ENCODE measurements at places on chromosomes 5 and 9. TPM values are rescaled to one million over a fixed set of nuclear protein-coding genes. Genes with fewer than 3 reads are reported as not detected.

OR1Q1 gene
- not detected for total RNA-seq

DNA sequence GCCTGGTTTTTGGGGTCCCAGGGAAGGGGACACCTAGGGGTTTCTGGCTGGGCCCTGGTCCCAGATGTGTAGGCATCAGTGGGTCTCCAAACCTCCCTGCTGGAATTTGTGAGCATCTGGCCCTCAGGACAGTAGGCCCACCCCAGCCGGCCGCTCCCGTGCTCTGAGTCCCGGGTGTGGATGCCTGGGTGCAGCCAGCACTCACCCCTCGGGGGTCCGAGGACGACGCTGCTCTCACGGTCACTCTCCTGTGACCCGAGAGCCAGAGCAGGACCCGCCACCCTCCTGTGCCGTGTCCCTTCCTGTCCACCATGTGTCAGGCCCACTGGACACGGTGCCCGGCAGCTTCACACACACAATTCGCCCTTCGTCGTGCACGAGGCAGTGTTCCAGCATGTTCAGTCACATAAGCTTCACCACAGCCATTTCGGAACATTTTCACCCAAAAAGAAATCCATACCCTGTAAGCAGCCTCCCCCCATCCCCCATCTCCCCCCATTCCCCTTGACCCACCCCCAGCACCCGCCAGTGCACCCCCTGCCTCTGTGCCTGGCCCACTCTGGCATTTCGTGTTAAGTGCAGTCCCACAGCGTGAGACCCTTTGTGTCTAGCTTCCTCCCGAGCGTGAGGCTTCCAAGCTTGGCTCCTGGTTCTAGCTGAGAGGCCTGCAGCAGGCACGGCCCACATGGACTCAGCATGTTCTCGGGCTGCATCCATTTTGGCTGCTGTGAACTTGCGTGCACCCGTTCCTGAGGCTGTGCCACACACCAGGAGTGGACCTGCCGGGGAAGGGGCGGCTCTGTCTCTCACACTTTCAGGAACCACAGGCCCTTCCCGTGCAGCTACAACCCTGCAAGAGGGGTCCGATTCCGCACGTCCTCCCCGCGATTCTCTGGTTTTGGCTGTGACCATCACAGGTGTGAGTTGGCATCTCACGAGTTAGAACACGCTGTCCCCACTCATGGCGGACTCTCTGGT, 40.5 kb downstream of the NKD2 start:
- no peak for DNase-seq

PCDHGA1 gene
- 0.29 TPM for total RNA-seq

GRCh38 chr5:116718317-116718716, 143.7 kb upstream of the SEMA6A start:
- no peak for DNase-seq

GRCh38 chr5:42875785-42876374, 64.2 kb upstream of the SELENOP start:
- no peak for DNase-seq

GRCh38 chr9:134487066-134487710, 154.4 kb upstream of the COL5A1 start:
- no peak for DNase-seq

- DNase-seq = no peak
Observed at GRCh38 chr5:27026063-27026462, 12.3 kb downstream of the CDH9 start.

ANKRD20A1 gene
- total RNA-seq = 5.7 TPM

HMCN2 gene
- total RNA-seq = 0.53 TPM
